CD4-positive, alpha-beta T cell treated with Interleukin-6 for 4 hours (primary cell): ENCODE measurements at places on chromosomes 3 and 15.

- no peak for DNase-seq
Measured at GRCh38 chr3:133938770-133939462, 43.2 kb upstream of the RAB6B start.

DNA sequence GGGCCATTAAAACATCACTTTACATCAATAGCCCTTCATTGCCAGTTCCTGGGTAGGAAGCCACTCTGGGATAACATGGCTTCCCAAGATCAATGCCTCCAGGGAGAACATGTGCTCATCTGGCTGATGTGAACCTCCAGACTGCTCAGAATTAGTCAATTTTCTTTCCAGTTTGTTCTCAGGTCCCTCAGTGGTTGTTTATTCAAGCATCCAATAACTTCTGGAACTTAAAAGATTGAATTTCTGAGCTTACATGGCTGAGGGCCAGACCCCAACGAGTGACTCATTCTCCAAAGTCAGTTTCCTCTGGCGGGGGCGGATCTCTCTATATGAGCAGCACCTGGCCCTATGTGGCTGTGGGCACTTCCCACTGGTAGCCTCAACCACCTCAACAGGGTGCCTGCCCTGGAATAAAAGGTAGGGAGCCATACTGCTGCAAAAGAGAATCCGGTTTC lies 34.0 kb downstream of the LYZL4 start:
- no peak for DNase-seq

- no peak for DNase-seq
Measured at GRCh38 chr3:53318522-53318921, 28.8 kb downstream of the DCP1A start.

DNA sequence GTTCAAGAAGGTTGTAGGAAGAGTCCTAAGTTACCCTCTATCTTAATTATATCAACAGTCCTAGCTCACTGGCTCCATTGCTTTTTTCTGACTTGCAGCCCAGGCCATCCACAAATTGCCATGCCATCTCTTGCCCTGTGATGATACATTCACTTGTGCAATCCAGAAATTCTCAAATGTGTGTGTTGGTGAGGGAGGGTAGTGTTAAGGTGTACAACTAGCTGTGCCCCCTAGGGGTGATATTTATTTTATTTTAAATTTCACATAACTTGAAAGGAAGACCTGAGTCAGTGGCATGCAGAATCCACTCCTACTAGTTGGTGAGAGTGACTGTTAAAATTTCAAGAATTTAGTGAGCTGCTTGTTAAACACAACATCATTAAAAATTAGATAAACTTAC lies 156.1 kb upstream of the ANKRD28 start:
- no peak for DNase-seq

DNA sequence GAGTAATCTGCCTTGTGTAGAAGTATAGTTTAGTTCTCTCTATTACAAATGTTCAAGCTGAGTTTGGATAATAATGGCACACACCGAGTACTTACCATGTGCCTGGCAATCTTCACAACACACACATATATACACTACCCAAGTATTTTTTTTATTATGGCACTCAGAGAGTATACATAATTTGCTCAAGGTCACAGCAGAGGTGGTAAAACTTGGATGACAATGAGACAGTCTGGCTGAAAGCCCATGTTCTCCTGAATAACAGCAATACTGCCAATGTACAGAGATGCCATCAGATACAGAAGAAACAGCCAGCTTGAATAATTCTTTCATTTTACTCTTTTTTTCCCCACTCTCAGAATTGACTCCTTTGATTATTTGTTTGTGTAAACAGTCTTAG lies 460.0 kb downstream of the CNTN6 start:
- no peak for DNase-seq

GRCh38 chr15:44726136-44726535 lies 10.2 kb upstream of the TRIM69 start:
- DNase-seq: peak; percentile 50

DNA sequence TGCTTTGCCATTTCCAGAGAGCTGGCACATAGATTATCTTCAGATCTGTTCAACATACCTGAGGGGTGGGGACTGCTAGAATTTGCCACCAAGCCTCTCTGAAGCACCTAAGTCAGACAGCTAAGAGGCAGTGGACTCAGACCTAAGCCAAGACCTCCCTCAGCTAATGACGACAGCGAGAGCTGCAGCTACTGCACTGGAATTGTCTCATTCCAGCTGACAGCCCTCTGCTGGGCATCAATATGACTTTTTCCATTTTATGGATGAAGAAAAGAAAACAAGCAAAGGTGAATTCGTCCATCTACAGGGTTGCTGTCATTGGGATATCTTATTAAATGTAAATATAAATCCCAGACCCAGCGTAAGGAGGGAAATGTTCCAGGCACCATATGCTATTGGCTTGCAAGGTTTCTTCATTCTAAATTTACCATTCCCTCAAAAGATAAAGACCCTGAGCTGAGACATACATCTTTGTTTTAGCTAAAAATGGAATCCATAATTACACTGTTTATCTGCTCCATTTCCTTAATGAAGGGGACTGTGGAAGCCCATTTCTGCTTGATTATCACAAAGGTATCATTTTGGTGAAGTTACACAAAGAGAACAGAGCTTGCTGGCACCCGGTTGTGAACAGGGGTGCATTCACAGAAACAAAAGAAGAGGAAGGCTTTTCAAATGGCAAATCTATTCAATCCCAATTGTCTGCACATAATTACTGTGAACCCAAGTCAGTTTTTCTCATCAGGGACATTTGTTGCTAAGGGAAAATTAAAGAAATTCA lies 85.5 kb upstream of the LRTM1 start:
- no peak for DNase-seq

GRCh38 chr3:9730657-9731205 lies 804 bp upstream of the BRPF1 start:
- DNase-seq: no peak

DNA sequence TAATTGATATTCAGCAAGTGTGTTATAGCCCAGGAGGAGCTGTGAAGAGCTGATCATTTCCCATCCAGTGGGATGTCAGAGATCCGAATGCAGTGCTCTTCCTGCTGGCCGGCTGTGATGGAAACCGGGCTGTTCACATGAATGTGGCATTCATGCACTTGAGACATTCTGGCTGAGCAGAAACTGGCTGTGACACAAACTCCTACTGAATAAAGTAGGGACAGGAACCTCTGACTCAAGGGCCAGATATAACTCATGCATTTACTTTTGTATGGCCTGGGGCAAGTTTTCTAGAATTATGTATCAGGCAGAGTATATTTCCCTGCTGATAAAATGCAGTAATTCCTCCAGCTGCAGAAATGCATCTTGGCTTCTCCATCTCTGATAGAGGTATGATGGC lies 83.4 kb upstream of the FAM3D start:
- DNase-seq: no peak

GRCh38 chr15:69467636-69468035 lies 15.0 kb downstream of the RPLP1 start:
- DNase-seq: no peak

- DNase-seq: no peak
Measured at GRCh38 chr15:101023501-101024072, 104.4 kb downstream of the LRRK1 start.

DNA sequence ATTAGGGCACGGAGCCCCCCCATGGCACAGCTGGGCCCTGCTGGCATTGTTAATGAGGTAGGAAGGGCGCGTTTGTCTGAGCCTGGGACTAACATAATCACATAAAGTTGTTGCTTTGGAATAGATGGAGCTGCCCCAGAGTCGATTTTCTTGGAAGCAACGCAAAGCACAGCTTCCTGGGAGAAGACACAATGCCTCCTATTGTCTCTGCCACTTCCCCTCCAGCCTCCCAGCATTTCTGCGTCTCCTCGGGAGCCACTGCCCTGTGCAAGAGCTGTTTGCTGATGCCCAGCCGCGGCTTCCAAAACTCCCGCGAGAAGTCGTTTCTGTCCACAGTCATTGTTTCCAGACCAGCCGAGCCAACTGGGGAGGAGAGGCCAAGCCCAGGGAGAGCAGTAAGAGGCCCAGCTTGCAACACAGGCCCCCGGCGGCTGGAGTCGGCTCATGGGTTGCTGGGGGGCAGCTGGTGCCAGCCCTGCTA lies 18.1 kb upstream of the ALDH1A3 start:
- no peak for DNase-seq

DNA sequence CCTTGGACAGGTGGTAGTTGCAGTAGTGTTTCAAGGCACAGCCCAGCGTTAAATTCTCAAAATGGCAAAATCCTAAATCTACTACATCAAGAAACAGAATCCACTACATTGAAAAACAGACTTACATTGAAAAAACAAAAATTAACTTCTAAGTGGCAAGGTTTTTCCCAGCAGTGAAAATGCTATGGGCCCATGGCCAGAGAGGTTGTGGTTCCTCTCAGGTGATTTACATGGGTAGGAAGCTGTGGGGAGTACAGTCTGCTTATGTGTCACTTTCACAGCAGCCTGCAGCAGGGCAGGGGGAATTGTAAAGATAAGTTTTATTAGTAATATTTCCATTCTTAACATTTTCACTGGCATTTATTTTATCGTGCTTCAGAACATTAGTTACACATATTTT lies 24.9 kb downstream of the TTC14 start:
- DNase-seq: no peak

- DNase-seq: no peak
Measured at GRCh38 chr3:54882129-54882833, 45.6 kb downstream of the LRTM1 start.

- DNase-seq: peak; percentile 100
Measured at GRCh38 chr3:133573054-133573628, 345 bp upstream of the CDV3 start.

GRCh38 chr15:92661956-92662355 lies 6.4 kb upstream of the FAM174B start:
- no peak for DNase-seq

GRCh38 chr3:168996622-168997021 lies 666.9 kb downstream of the MECOM start:
- DNase-seq: no peak

- DNase-seq: no peak
Measured at GRCh38 chr3:42351207-42351606, 59.2 kb downstream of the LYZL4 start.

GRCh38 chr15:56440214-56440770 lies 24.6 kb downstream of the MNS1 start:
- no peak for DNase-seq

DNA sequence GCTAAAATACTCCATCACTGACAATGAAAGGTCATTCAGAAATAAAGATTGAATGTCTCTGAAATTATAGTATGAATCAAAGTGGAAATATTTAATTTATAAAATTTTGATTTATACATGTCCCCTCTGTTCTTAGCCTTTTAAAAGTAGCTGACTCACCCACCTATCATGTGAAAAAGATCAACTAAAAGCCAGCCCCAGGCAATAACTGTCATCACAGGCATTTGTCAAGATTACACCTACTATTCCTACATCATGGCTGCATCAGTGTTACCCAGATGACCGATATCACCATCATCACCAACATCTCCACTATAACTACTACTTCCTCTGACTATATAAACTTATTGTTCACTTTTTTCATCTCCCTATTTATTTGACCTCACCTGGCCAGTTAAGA lies 14.3 kb upstream of the PIK3R4 start:
- DNase-seq: no peak

- peak; percentile 26 for DNase-seq
Measured at GRCh38 chr3:122497425-122497824, 17.3 kb downstream of the KPNA1 start.

GRCh38 chr15:98800437-98801233 lies 152.3 kb downstream of the IGF1R start:
- DNase-seq: no peak
